Daoy (cell line): ENCODE measurements at places on chromosomes 2 and 18. TPM values are rescaled to one million over a fixed set of nuclear protein-coding genes. Genes with fewer than 3 reads are reported as not detected.

Gene ASB18
- not detected in 2 replicates for total RNA-seq

Gene VWC2L
- not detected in 2 replicates for total RNA-seq

Gene BMP10
- total RNA-seq: not detected in 2 replicates

Gene GPBAR1
- not detected in 2 replicates for total RNA-seq

DNA sequence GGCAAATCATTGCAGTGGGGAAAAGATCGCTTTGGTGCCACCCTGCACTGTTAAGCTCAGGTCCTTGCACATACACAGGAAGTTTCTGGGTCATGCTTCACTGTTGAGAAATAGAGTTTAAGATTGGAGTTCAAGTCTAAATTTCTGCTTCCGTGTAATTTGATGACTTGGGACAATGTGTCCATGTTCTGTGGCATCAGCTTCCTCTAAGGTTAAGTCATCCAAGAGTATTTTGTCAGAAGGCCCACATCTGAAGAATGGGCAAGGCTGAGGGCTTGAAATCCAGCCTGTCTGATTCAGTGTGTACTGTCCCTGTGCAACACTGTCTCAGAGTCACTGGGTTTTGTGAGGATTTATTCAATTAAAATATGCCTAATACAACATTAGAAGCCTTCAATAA lies 880.7 kb downstream of the SUCLG1 start:
- no peak for DNase-seq

- no peak for DNase-seq
Observed at GRCh38 chr2:207766697-207767460, 2.8 kb downstream of the FZD5 start.

GRCh38 chr2:9675415-9676351 lies 44.9 kb upstream of the YWHAQ start:
- DNase-seq: peak; percentile 95

DNA sequence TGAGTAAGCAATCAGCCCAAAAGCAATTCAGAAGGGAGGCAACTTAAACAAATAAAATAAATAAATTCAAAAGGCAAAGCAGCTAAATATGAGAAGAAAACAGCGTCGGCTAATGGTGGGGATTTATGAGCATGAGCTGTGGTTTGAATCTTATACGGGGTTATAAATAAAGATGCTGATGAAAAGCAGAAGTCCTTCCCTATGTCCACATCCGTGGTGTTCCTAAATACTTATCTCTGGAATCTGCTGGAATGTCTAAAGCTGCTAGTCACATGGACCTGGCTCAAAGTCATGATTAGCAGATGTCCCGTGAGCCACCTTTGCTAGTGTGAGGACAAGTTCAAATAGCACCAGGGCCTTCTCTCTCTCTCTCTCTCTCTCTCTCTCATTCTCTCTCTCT lies 33.8 kb downstream of the SMIM21 start:
- no peak for DNase-seq

- DNase-seq: no peak
Observed at GRCh38 chr2:36859366-36859792, 107.0 kb downstream of the STRN start.

DNA sequence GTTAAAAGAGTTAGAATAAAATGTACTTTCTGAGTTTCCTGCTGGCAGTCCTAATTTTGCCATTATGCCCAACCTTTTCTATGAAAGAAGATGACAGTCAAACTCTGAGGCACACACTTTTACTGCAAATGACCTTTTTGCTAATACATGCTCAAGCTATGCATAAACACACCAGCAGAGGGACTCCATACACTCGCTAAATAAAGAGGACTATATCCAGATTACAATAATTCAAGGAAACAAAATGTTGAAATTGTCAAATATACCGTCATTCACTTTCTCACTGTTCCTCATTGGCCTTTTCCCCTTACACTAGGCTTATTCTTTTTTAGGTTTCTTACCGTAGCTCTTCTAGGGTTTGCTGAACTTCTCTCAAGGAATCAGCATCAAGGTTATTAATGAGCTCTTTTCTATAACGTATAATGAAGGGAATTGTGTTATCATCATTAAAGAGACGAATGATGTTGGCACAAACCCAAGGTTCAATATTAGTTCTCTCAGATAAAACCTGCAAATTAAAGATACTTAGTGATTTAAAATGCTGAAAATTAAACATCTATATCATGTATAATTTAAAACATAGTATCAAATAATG lies 25.7 kb downstream of the SRBD1 start:
- peak; percentile 32 for DNase-seq

DNA sequence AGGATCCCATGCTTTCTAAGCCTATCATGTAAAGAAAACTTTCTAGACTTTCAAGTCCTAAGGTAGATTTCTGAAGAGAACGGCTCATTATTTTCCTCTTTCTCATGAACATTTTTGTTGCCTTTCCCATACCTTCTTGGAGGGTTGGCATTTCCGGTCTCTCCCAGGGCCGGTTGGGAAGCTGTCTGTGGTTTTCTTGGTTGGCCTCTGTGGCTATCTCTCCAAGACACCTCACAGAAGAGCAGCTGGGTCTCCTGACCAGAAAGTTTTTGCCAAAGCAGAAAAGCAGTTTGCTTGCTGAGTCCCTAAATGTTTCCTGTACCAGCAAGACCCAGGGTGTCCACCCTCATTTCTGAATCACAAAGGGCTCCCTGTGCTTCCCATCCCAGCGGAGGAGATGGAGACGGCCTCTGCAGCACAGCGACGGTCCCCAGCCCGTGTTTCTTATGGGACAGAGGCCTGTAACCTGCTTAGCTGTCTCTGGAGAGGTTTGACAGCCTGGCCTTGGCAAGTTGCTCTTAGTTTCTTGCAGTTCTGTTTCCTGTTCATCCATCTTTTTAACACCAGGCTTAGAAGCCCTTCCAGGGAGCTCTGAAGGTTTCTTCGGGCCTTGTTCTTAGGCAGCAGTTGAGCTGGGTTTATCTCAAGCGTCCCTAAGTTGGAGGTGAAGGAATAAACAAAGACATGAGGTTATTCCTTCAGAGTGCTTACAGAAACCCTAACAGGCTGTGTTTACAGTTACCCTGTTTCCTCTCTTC lies 39.8 kb downstream of the GREB1 start:
- DNase-seq: peak; percentile 79

DNA sequence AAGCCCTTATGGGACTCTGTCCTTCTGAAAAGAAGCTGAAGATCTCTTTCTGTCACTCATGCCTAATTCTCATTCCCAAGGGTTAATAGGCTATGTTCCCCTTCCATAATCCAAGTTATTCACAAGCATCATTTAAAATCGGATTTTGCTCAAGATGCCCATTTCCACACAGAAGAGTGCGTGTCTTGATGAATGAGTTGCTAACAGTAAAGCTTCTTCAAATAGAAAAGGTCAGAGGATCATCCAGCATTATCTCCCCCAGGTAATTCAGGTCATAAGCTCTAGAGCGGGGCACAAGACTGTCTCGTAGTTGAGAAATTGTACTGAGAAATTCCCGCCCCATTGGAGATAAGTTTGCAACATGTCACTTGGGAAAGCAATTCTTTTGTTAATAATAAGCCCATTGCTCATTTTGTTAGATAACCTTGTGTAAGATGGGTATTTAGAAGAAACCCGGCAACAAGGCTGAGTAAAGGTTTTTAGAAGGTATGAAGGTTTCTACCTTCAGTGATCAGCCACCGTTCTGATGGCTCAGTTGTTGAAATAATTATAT lies 290.7 kb upstream of the EPAS1 start:
- no peak for DNase-seq

DNA sequence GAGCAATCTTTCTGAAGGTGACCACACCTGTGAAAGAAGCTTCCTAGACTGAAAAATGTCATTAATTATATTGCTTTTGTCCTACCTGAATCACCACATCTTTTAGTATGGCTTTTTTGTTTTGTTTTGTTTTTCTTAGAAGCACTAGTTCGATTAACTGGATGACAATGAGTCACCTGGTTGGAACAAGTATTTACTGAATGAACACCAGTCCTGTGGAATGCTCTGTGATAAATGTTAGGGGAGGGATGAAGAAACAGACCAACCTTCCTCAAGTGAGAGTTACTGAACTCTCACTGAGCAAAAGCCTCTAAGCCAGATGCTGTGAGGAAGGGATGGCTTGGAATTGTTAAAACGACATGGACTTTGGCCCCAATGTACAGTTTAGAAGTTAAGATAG lies 26.8 kb upstream of the DCC start:
- DNase-seq: no peak

- no peak for DNase-seq
Observed at GRCh38 chr2:227642656-227643055, 23.9 kb upstream of the SCYGR5 start.

GRCh38 chr2:26244309-26245230 lies at the start of the genes HADHA and HADHB:
Gene HADHA (minus strand): TSS chr2:26244632. CDS start chr2:26244596, 36 bp downstream.
Gene HADHB (plus strand): TSS chr2:26244939. CDS start chr2:26254255, 9,316 bp downstream.
- DNase-seq: peak; percentile 93

GRCh38 chr2:32227492-32227891 lies 37.2 kb downstream of the NLRC4 start:
- DNase-seq: no peak

- DNase-seq: no peak
Observed at GRCh38 chr2:71605781-71606241, 152.4 kb downstream of the DYSF start.

GRCh38 chr2:61626827-61627226 lies 88.7 kb upstream of the XPO1 start:
- no peak for DNase-seq

DNA sequence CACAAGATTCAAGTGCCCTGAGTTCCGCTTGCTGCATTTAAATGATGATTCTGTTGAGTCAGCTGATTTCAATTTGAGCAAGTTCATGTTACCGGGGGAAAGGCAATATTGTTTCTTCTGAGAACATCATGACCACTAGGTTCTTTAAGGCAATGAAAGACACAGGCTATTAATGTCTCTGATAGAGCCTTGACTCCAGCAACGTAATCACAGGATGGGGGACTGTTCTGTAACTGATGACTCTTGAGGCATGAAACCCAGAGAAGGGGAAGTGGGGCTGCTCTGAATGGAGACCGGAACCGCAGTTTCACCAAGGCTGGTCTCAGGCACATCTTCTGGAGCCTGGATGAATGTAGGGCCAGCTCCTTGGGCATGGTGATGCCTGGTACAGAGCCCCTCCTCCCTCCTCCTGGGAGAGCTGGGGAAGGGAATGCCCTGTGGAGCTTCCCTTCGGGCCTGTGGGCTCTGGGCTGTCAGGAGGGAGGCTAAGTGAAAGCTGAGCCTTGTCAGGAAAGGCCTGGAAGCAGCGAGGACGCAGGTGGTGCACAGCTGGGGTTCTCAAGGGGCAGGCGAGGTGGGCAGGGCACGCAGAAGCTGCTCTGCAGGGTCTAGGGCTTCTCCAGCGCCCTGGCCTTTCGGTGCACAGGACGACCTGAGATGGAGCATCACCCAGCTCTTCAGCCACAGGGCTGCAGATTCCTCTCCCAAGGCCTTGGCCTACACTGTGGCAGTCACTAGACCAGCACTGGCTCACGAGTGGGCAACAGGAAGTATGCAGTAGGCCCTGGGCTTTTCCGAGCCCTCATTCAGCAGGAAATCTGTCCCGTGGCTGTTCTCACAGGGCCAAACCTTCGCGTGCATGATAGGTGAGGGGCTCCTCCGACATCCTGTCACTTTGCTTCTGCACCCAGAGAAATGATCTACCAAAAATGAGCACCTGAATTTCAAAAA lies 36.6 kb upstream of the PRLH start:
- no peak for DNase-seq

DNA sequence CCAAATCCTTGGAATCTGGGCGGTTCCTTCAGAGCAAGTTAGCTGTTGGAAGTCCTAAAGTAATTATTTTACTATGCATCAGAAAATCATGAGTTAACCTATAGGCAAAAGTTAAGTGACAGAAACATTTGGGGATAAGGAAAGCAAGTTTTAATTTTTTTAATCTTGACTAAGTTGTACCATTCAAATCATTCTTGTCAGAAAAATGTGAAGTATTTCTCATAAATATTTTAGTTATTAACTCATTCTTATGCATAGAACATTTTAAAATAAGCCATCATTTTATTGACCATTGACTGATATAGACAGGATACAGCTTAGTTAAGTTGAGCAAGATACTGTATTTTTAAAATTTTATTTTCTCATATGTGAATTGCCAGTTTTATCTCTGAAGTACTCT lies 98.2 kb upstream of the FOSL2 start:
- no peak for DNase-seq
